ENCODE measurements at places on chromosomes 5 and 9. TPM values are rescaled to one million over a fixed set of nuclear protein-coding genes. Genes with fewer than 3 reads are reported as not detected.

DNA sequence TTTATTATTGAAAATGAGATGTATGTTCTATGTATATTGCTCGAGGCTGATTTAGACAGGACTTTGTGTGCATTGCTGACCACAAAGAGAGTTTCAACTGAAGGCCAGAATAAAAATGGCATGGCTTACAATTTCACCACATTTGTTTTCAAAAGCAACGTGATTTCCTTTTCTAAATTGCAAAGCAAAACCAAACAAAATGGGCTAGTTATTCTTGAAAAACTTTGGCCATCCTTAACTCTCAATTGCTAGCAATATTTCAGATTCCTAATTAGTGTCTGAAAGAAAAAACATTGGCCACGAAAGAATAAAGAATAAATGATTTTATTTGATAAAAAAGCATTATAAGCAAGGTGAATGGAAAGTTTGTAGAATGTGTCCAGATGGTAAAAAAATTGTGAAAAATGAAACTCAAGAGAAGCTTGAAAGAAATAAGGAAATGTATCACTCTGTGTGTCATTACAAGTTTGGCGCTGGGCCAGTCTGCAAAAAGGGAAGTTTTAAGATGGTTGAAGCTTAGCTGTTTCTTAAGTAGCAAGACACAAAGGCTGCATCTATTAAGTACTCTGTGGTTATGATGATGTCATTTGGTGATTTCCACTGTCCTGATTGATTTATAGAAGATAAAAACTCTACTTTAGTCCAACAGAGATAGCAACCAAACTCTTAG lies 89.2 kb upstream of the PRLR start:
- DNase-seq: no peak
- H3K27ac ChIP-seq: no peak overlapping the region
- H3K4me3 ChIP-seq: no peak overlapping the region
- H3K4me1 ChIP-seq: peaks cover 8% of the 10 kb centered on the region
- H3K27me3 ChIP-seq: peaks cover 5% of the 10 kb centered on the region

GRCh38 chr5:560792-561166 lies 36.5 kb upstream of the SLC9A3 start:
- no peak overlapping the region for H3K4me3 ChIP-seq
- no peaks in the 10 kb centered on the region for H3K4me1 ChIP-seq
- H3K27ac ChIP-seq: no peak overlapping the region
- no peak for DNase-seq

GRCh38 chr5:107553117-107553555 lies 117.6 kb downstream of the EFNA5 start:
- no peaks in the 10 kb centered on the region for H3K36me3 ChIP-seq
- DNase-seq: no peak
- H3K27ac ChIP-seq: no peak overlapping the region
- H3K4me1 ChIP-seq: no peaks in the 10 kb centered on the region
- H3K4me3 ChIP-seq: no peak overlapping the region

The GM2A gene
- total RNA-seq: 19.5 TPM

The DBH gene
- not detected for total RNA-seq
